Foreskin keratinocyte (primary cell): ENCODE measurements at places on chromosomes 6 and 20.

DNA sequence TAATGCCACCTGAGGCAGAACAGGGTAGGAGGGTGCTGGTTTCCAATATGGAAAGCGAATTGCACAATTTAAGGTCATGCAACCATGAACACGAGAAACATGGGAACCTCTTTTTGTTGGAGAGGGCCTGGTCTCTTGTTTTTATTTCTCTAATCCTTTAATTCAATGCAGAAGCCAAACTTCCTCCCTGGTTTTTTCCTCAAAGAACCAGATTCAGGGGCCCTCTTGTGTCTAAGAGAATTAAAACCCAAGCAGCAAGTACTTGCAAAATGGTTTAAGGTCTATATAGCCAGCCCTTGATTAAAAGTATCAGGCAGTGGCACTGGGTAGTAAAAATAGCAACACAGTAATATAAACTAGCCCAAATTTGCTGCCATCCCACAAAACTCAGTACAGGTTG lies 19.5 kb downstream of the GSTA4 start:
- no peak for DNase-seq

GRCh38 chr20:62498874-62499273 lies 23.1 kb upstream of the GATA5 start:
- DNase-seq: no peak

DNA sequence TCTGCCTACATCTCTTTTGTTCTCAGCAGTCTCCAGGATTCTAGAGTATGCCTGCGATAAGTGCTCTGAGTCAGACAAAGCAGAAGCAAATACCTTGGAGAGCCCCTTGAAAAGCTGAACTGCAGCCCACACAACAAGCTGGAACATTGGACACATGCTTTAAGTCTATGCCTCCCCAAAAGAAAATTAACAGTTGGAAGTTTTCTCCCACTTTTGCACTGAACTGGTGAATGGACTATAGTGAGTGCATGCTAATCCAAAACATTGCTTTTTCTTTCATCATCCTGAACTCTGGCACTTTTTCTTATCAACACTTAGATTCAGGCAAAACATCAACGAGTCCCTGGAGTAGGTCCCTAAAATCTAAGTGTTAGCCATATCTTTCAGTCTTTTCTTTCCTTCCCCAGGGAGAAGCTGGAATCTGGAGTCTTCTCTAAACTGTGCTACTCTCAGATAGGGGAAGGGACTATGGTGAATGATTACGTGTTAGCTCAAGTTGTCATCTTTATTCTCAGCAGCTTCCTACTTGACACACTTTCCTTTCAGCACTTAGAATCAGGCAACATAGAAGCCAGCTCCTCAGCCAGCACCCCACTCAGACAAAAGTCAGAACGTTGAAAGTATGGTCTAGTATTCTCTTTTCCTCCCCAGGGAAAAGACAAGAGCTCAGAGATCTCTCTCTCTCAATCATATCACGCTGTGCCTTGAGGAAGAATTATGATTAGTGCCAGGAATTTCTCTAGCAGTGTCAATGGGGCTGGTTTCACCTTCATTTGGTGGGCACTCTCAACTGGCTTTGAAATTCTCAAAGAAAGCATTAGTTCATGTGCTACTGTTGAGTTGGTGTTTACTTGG lies 811.0 kb upstream of the GJE1 start:
- no peak for DNase-seq

DNA sequence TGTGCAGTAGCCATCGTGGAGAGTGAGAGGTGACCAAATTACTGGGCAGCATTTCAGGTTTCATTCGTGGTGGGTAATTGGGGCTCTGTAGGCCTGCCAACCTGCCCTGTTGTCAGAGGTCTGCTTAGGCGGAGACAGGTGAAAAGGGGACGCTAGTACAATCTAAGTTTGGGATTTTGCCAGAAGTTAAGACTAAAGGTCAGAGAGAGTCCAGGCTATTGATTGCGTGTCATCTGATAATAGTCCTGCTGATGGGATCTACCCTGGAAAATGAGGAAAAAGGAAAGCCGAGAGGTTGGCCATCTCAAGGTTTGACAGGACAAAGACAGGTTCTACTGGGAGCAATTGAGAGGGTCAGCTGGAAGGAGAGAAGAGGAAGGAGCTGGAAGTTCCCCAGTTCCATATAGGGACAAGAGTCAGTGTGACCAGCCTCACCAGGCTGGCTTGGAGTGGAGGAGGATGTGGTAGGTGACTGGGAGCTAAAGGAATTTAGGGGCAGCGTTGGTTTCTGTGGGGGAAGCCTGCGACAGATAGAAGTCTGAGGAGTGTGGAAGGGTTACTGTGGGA lies 10.9 kb downstream of the ARFGEF2 start:
- DNase-seq: no peak

GRCh38 chr6:110486756-110487155 lies 10.3 kb upstream of the SLC22A16 start:
- no peak for DNase-seq

DNA sequence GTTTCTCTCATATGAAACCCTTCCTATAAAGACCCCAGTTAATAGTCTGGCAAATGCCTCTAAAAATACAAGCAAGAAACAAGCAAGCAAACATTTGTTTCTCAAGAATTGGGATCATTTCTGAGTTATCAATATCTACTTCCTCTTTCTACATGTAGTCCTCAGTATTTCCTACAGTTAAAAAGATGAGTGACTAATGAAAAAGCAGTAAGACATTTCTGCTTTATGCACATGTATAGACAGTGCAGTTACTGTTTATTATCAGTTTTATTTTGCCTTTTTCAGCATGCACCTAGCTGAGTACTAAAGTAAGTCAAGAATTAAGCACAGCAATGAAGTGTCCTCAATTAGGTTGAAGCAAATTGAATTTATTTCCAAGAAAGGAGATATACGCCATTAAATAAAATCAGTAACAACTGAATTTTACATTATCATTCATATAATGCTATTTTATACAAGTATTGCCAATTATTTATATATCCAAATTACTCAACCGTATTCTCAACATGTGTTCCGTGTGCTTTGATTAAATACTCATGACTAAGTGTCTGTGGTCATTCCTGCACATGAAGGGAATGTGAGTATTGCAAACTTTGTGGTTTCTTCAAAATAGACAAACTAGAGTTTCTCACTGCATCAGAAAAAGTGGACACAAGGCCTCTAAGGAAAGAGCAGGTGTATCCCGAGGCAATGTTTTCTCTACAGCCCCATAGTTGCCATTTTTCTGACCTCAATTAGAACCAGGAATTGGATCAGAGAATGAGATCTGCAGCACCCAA lies 159.3 kb upstream of the MARCKS start:
- peak; percentile 72 for DNase-seq
